ENCODE measurements at places on chromosomes 4 and X.
A peak's percentile ranks its signal among the peaks of the same experiment; 100 is the strongest.

DNA sequence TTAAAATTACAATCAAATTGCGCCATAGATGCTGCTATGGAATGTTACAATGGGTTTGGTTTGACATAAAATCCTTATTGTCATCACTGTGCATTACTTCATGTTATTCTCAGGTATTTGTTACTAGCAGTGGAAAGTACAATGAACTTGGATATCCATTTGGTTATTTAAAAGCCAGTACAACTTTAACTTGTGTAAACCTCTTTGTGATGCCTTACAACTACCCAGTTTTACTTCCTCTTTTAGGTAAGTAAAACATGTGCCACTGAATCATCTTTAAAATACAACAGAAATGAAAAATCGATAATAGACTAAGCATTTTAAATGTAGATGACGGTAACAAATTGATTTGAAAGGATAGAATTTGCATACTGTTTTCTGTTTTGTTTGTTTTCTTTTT, 35.6 kb downstream of the INTS6L start:
- DNase-seq, result no peak

DNA sequence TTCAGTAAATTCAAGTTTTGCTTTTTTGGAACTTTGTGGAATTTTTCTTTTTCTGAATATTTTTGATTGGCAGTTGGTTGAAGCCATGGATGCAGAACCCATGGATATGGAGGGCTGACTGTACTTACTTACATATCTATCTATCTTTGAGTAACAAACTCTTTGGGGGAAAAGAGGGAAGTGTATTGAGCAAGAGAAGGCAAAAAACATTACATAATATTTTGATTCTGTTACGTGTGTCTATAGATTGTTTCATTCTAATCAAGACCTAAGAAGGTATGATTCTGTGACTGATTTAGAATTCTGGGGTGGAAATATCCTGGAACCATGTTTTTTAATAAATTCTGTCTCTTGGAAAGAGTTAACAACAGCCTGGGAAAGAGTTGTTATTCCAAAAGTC, 31.5 kb downstream of the GRSF1 start:
- no peak for DNase-seq

GRCh38 chrX:119729408-119730201, 28.8 kb upstream of the SOWAHD start:
- DNase-seq, result no peak

- no peak for DNase-seq
Measured at GRCh38 chr4:169033660-169034059, 23.6 kb upstream of the CBR4 start.

DNA sequence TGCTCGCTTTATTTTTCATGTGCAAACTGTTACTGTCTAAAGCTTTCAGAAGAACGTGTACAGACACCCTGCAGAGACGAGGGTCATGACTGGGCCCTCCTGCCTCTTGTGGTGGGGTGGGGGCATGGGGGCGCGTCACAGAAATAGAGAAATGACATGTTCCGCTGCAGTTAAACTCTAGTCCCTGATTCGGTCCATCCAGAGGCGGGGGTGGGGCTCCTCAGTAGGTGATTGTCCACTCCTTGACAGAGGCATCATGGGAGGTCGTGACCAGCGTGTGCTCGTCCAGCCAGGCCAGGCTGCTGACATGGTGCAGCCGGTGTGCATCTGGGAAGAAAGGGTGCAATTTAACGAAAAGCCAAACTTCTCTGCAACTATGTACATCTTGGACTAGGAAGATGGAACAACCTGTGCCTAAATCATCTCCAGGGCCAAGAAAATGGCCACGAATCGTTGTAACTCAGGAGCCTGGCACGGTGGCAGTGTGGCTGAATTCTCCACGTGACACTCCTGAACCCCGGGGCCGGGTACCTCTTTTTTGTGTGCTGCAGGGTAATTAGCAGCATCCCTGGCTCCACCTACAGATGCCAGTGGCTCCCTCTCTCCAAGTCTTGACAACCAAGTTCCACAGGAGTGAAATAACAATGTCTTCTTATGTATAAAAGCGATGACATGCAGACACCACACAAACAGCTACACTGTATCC, 41.3 kb downstream of the WDR1 start:
- no peak for DNase-seq

DNA sequence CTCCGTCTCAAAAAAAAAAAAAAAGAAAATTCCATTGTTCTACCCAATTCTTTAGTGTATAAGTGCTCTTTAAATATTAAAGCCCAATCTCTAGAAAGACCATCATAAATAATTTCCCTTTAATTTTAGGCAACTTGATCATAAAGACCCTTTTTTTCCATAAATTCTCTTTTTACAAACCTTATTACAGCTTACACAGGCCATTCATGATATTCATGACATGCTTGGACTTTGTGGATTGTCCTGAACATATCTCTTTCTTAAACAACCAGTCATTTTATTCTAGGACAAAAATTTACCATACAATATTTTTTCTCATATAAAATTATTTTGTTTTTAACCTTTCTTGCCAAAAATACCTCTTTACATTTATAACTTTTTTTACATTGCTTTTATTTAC, 30.5 kb downstream of the TLR8 start:
- no peak for DNase-seq

GRCh38 chr4:2246384-2247127, 4.6 kb upstream of the HAUS3 start:
- DNase-seq, result no peak

DNA sequence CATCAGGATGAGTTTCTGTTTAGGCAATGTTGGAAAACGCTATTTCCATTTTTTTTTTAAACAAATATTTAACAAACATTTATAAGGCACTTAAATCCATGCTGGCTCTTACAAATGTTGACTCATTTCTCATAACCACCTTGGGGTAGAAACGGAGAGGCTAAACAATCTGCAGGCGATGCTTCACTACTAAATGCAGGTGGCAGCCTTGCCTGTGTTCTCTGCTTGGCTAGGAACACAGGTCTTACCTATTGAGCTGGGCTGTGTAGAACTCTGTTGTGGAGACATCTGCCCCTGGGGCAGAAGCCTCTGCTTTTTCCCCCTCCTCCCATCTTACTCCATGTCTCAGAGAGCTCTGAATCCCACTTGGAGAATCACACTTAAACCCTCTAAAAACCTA, 1.4 kb upstream of the CXCL1 start:
- no peak for DNase-seq

- DNase-seq, result no peak
Measured at GRCh38 chr4:165855191-165855590, 17.8 kb upstream of the TLL1 start.

- DNase-seq, result no peak
Measured at GRCh38 chr4:7132249-7132648, 60.1 kb upstream of the SORCS2 start.

DNA sequence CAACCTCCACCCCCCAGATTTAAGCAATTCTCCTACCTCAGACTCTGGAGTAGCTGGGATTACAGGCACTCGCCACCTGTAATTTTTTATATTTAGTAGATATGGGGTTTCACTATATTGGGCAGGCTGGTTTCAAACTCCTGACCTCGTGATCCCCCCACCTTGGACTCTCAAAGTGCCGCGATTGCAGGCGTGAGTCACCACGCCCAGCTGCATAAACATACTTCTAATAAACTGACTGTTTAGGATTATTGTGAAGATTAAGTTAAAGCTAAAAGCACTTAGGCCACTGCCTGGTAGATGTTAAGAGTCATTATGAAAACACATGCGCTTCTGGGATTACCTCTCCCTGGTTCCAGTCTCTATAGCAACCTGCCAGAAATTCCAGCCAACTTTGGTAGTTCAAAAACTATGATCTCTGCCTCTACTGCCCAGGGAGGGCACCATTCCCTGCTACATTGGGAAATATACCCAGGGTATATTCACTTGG, 30.2 kb upstream of the GRIA3 start:
- DNase-seq, result no peak

DNA sequence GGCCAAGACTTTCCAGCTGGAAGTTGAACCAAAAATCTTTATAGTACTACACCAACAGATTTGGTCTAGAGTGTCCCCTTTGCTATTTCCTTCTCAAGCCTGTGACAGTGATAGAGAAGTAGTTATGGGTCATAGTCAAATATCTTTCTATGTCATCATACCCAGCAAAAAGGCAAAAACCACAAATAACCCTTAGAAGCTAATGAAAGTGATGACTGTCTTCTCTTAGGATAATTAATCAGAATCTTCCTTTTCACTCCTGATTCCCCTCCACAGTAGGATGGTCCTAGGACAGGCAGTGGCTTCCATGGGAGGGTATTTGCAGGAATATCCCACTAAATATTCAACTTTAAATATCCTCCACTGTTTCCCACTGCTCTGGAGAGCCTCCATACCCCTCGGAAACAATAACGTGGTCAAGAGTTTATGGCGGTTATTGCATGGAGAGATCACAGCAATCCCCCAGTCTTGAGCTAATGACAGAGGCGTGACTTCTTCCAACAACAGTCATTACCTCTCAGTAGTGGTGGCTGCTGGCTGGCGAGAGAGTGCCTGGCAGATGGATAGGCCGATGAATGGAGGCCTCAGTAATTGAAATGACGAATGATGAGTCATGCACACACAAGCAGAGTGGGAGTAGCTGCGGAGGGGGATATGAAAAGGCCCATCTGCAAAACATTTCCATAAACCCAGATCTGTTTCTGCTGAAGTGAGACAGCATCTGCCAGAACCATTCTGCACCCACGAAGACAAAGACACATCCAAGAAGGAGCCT, 154.9 kb downstream of the STK32B start:
- no peak for DNase-seq

- DNase-seq, result no peak
Measured at GRCh38 chrX:12868747-12869146, 1.9 kb downstream of the TLR7 start.

DNA sequence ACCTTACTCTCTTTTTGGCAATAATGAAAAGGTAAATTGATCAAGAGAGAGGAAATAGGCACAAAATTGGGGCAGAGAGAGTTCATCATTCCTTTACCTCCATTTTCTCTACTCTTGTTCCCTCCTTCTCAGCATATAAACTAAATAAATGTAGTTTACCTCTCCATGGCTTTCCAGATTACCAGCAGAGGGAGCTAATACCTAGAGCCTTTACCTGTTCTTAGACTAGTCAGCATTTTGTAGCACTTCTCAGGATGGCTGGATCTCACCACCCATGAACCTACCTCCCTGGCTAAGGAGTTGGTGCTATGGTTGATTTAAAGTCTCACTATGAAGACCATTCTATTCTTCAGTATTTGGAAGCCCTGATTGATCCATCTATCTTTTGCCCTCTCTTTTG, 15.7 kb downstream of the OFD1 start:
- no peak for DNase-seq

DNA sequence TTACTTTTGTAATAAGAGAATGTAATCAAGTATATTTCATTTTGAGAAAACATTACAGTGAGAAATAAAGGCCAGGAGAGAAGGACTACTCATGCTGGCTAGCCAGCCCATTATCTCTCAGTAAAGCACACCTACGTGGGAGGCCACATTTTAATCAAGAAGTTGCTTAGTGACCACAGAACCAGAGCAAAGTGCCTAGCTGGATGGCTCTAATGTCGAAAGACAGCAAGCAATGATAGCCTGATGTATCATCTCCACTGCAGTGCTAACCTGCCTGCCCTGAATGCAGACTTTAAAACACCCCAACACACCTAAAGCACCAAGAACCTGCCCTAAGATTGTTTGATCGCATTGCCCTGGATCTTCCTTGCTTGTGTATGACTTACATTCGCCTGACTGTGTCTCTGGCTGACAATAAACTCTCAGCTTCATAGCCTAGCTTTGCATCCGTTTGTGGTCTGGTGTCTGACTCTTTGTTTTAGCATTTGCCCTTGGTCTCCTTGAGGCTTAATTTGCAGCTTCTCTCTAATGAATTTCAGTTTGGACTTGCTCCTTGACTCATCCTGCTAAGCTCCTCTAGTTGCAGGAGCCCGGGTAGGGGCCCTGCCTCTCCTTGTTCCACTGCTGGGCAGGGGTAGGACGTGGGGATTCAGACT, 31.4 kb upstream of the SOWAHD start:
- DNase-seq, result no peak

- no peak for DNase-seq
Measured at GRCh38 chrX:2340991-2341390, 159.8 kb downstream of the DHRSX start.

DNA sequence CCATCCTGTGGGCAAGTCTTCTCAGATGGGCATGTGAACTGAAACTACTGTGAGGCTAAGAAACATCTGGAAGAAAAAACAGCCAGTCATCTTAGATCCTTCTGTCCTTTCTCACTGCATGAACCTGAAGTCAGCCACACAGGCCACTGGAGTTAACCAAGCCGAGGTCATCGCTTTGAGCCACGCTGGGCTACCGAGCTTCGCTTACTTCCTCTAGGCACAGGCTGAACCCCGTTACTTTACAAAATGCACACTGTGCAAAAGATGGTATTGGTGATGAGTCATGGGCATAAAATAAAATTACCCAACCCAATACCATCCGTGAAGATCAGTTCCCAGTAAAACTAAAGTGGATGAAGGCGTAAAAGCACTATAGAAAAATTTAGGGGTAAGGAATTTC, 86.2 kb downstream of the MTMR1 start:
- no peak for DNase-seq

- DNase-seq, result no peak
Measured at GRCh38 chr4:66014146-66014765, 344.0 kb upstream of the EPHA5 start.

- DNase-seq, result no peak
Measured at GRCh38 chr4:102356562-102357202, 11.4 kb upstream of the SLC39A8 start.

DNA sequence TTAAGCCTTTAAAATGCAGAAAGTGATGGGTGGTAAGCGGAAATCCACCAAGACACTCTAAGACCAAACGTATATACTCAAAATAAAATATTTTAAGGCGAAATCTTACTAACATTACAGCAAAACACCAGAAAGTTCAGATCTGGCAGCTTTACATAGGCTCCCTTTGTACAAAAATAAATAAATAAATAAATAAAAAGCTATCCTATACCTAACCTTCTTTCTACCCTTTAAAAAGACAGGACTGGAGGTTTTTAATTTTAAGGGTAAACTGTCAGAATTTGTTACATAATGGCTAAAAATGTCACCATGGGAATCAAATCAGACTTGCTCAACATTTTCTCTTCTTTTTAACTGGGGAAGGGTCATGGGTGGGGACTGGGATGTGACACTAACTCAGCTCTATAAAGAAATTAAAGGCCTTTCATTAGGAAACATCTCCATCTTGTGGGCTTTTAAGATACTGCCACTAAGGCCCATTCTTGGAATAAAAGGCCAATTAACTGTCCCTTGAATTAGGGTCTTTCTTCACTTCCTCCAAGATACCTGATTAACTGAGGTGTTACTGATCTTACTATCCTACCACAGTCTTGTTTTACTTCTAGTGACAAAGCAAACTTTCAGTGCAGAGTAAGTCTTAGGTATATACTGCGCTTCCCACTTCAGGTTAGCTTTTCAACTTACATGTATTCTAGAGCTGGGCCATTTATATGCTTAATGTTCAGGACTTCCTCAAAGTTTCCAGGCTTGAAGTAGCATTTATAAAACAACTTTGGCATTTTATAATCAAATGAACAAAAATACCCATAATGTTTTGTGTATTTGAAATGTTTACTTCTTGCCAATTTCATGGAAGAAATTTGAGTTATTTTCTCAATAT, 13.3 kb downstream of the HNRNPD start:
- DNase-seq, result no peak

- peak; percentile 77 for DNase-seq
Measured at GRCh38 chr4:8828869-8829268, 42.8 kb downstream of the HMX1 start.

- peak; percentile 94 for DNase-seq
Measured at GRCh38 chr4:8819473-8820177, 52.0 kb downstream of the HMX1 start.

GRCh38 chrX:120790552-120790951, 85.1 kb downstream of the CT47B1 start:
- DNase-seq, result no peak

- DNase-seq, result no peak
Measured at GRCh38 chr4:53786632-53787031, 195.3 kb upstream of the LNX1 start.
